ENCODE measurements at places on chromosomes 3 and 15. TPM values are rescaled to one million over a fixed set of nuclear protein-coding genes. Genes with fewer than 3 reads are reported as not detected.

GRCh38 chr3:103055021-103055520, 620.3 kb downstream of the ZPLD1 start:
- no peak for DNase-seq

DNA sequence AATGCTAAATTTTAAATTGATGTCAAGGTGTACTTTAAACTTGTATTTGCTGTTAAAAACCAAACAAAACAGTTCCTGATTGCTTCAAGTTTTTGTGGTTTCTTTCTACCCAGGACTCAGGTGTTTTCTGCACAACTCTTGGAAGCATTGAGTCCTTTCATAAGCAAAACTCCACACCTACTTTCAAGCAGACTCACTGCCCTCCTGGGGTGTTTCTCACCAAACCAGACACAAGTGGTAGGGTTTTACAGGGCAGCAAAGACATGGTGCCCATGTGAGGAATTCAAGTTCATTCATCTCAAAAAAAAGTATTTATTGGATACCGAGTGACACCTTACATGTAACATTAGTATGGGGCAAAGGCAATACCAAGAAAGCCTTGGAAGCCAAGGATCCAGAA, 146.7 kb upstream of the BNIP2 start:
- DNase-seq: no peak

- DNase-seq: no peak
These were observed 31.7 kb downstream of the CCR4 start for GRCh38 chr3:32983124-32983523.

- DNase-seq: no peak
These were observed 397.7 kb downstream of the MAGI1 start for GRCh38 chr3:65641045-65641444.

DNA sequence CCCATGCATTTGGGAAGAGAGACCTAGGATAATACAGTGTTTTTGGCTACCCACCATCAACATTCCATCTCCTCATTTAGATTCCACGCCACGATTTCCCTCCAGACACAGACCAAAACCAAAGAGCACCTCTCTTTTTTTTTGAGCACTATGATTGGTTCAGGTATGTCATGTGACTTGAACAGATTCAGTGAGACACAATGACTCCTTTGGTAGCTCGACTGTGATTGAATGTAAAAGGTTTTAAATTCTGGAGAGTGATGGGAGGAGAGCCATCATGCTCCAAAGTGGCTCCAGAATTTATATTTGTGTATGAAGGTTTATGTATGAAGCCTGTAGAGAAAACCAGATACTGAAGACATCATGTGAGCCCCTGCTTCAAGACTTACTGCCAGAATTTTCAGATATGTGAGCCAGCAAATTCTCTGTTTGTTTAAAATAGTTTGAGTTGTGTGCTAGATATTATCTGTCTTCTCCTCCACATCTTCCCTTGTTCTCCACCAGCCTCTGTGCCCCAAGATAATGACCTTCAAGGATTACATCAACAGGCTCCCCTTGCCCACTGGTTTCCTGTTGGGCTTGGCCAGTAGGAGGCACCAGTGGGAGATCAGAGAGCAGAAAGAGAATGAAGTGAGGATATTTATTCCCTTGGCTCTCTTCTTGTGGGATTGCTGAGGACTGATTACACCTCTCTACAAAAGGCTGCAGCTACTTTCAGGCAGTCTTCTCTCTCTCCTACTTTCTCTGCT, 12.5 kb downstream of the MYD88 start:
- DNase-seq: peak; percentile 24

GRCh38 chr3:69121950-69122349, 445 bp downstream of the LMOD3 start:
- DNase-seq: no peak

DNA sequence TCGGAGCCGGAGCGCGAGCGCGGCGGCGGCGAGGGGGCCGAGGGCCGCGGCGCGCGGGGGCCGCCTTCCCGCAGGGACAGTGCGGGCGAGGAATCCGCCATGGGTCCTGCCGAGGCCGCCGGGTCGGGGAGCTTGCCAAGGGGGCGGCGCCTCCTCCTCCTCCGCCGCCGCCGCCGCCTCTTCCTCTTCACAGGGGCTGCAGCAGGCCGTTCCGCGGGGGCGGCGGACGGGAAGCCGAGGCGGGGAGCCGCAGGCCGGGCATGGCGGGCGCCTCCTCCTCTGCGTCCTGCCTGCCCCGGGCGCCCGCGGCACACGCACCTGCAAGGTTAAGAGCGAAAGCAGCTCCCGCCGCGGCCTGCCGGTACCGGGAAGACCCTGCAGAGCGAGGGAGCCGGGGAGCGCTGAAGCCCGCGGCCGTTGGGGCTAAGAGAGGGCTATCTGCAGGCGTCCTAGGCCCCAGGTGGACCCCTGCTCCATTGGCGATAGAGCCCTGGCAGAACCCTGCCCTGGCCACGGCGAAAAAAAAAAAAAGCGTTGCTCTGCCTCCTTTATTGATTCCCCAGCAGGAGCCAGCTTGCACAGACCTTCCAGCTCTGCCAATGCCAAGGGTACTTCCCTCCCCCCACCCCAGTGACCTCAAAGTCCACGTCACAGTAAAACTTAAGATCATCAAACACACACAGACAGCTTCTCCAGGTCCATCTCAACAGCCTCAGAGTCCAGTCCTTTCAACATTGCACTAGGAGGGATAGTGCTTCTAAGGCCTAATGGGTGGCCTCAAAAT, at the start of gene LYSMD2:
TSS of gene LYSMD2 (minus strand) at position 134 of the 784 bp plus-strand sequence. CDS start at position 101, 33 bp downstream.
- peak; percentile 81 for DNase-seq

The DAPK2 gene
- 1.5 TPM for total RNA-seq

The CLDN18 gene
- total RNA-seq: not detected
